Activated T-cell treated with anti-CD3 and anti-CD28 coated beads, Interleukin-2, amount 50 U/mL, for 4 hours (primary cell): ENCODE measurements at places on chromosomes 4 and X. TPM values are rescaled to one million over a fixed set of nuclear protein-coding genes. Genes with fewer than 3 reads are reported as not detected.

- DNase-seq, result no peak
Measured at GRCh38 chrX:100217547-100217946, 192.5 kb downstream of the PCDH19 start.

DNA sequence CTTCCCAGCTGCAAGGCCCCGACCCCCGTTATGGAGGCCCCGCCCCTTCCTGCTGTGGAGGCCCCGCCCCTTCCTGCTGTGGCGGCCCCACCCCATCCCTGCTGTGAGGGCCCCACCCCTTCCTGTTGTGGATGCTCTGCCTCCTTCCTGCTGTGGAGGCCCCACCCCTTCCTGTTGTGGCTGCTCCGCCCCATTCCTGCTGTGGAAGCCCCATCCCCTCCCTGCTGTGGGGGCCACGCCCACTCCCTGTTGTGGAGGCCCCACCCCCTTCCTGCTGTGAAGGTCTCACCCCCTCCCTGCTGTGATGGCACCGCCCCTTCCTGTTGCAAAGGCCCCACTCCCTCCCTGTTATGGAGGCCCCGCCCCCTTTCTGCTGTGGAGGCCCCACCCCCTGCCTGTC, 104.9 kb upstream of the PSAPL1 start:
- no peak for DNase-seq

- no peak for DNase-seq
Measured at GRCh38 chrX:72271812-72272211, 5.2 kb downstream of the RPS4X start.

DNA sequence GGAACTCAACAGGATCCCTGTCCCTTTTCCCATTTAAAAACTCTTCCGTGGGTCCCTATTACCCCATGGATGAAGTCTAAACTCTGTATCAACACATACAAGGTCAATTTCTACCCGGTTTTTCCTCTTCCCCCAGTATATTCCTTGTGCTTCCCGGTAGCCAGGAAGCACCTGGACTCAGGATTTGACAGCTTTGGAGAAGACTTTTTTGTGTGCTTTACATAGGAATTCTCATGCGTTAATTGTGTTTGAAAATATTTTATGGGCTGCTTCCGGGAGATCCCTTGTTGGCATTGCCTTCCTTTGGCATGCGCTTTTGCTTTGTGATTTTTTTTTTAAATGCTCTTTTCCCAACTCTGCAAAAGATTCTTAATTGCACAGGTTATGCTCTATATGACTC, 7.2 kb downstream of the SMS start:
- no peak for DNase-seq

DNA sequence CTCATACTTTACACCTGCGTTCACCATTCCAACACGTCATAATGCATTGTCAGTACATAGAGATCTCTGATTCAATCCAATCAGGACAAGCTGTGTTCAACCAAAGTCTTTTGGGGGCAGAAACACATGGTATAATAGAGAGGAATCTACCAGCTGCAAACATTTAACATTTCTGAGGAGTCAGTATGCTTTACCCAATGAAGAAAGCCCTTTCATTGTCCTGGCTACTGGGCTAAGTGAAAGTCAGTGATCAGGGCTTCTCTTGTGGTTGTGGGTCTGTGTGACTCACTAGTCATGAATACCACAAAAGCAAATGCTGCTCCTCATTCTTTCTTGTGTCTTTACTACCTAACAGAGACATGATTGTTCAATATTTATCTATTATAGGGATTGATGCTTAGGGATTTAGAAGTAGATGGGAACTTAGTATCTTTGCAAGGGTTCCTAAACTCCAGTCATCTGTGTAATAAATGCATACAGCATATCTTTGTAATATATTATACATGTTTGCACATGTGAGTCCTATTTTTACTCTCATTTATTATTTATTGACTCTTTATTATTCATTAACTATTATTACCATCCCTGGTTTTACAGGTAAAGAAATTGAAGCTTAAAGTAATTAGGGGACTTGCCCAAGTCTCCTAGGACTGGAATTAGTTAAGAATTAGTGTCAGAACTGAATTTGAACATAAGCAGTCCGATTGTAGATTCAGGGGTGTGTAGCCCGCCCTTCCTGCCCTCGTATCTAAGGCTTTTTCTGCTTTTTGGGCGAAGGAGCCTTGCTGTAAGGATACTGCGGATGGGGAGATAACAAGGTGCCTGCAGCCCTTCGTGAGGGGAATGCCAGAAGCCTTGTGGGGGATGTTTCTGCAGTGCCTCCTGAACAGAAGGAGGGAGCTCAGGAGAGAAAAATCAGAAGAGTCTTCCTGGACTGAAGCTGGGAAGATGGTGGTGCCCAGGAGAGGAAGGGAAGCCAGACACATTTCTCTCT, 353.1 kb upstream of the BOD1L1 start:
- no peak for DNase-seq

- DNase-seq, result no peak
Measured at GRCh38 chr4:165971933-165972332, 98.9 kb downstream of the TLL1 start.

GRCh38 chrX:148270499-148270898, 229.9 kb upstream of the AFF2 start:
- no peak for DNase-seq

- no peak for DNase-seq
Measured at GRCh38 chr4:3785292-3785565, 19.0 kb downstream of the ADRA2C start.

GRCh38 chrX:100600758-100601157, 16.0 kb downstream of the TNMD start:
- no peak for DNase-seq

DNA sequence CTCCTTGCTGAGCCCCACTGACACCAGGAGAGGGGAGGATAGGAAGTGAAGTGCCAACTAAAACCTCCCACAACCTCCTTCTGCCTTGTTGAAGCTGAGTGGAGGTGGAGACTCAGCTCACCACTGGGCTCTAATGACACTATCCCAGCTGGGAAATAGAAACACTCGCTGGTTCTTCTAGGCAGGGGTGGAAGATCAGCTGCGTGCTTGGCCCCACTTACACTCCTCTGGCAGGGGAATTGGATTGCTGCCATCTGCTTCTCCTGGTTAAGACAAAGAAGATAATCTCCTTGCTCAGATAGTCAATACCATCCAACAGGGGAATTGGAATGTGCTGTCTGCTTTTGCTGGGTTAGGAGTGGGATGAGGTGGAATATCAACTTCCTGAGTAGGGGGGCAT, 392.5 kb downstream of the ZNF674 start:
- DNase-seq, result no peak

GRCh38 chr4:185587427-185588161, 52.3 kb upstream of the PDLIM3 start:
- DNase-seq, result peak; percentile 54

GRCh38 chr4:113355550-113356371, 306.3 kb downstream of the ANK2 start:
- peak; percentile 61 for DNase-seq

DNA sequence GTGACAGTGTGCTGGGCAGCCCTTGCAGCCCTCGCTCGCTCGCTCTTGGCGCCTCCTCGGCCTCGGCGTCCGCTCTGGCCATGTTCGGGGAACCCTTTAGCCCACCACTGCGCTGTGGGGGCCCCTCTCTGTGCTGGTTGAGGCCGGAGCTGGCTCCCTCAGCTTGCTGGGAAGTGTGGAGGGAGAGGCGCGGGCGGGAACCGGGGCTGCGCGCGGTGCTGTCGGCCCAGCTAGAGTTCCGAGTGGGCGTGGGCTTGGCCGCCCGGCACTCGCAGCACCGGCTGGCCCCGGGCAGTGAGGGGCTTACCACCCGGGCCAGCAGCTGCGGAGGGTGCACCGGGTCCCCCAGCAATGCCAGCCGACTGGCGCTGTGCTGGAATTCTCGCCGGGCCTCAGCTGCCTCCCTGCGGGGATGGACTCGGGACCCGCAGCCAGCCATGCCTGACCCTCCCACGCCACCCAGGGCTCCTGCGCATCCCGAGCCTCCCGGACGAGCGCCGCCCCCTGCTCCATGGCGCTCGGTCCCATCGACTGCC, 770.1 kb upstream of the GALNTL6 start:
- DNase-seq, result no peak

DNA sequence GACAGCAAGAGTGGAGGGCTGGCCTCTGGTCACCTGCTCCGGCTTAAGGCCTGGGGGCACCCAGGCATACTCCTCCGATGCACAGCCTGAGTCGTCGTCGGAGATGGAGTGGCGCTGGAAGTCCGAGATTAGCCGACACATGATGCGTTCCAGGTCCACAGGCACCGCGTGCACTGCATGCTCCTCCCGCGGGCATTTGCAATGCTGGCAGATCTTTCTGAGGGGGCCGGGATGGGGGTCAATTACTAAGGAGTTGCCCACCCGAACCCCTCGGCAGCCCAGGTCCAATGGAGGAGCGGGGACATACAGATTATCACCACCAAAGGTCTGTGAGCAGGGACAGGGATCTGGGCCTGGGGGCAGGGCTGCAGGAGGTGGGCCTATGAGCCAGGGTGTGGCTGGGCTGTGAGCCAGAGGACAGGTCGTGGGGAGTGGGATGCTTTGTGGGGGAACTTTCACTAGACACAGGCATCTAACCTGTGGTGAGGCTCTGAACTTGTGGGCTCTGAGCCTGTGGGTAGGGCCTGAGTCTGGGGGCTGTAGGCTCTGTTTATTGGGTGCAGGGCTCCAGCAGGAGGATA, 2.4 kb downstream of the PRICKLE3 start:
- DNase-seq, result no peak

DNA sequence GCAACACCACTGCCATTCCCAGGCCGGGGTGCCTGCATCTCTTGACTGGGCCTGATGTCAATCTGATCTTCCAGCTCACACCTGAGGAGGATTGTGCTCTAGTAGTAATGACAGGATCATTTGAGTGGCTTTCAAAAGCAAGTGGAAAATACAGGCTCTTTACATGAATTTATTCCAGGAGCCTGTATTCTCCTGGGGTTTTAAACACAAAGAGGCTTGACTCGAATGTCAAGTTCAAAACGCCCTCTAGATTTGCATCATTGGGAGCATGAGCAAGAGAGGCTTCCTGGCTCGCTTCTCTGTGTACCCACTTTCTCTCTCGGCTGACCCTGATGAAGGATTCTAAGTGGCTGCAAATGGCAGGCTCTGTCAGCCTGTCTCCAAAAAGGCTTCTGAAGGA, 199.5 kb upstream of the PUDP start:
- no peak for DNase-seq

GRCh38 chr4:82562564-82562854, 721 bp upstream of the TMEM150C start:
- DNase-seq, result no peak

GRCh38 chr4:39233114-39233513, 50.8 kb downstream of the WDR19 start:
- DNase-seq, result no peak

- no peak for DNase-seq
Measured at GRCh38 chr4:2954358-2955185, 8.6 kb downstream of the NOP14 start.

GRCh38 chrX:119757979-119758730, at the start of gene SOWAHD:
SOWAHD (plus strand) TSS chrX:119758588; CDS start chrX:119758668, 80 bp downstream.
- no peak for DNase-seq

DNA sequence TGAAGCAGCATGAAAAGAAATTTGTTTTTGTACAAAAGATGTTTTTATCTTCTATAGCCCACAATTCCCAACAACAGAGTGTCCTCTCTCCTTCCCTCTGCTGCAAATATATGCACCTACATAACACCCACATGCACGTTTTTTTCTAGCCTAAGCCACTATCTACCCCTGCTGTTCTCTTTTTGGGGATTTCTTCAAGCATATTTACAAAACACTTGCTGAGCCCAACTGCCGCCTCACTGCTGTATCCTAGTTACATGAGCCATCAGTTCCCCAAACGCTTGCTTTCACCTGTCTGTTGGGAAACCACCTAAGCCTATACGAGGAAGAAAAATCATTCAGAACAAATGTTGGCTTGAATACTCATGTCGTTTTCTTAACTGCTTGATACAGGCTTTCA, 127.2 kb downstream of the CHRNA9 start:
- DNase-seq, result no peak

DNA sequence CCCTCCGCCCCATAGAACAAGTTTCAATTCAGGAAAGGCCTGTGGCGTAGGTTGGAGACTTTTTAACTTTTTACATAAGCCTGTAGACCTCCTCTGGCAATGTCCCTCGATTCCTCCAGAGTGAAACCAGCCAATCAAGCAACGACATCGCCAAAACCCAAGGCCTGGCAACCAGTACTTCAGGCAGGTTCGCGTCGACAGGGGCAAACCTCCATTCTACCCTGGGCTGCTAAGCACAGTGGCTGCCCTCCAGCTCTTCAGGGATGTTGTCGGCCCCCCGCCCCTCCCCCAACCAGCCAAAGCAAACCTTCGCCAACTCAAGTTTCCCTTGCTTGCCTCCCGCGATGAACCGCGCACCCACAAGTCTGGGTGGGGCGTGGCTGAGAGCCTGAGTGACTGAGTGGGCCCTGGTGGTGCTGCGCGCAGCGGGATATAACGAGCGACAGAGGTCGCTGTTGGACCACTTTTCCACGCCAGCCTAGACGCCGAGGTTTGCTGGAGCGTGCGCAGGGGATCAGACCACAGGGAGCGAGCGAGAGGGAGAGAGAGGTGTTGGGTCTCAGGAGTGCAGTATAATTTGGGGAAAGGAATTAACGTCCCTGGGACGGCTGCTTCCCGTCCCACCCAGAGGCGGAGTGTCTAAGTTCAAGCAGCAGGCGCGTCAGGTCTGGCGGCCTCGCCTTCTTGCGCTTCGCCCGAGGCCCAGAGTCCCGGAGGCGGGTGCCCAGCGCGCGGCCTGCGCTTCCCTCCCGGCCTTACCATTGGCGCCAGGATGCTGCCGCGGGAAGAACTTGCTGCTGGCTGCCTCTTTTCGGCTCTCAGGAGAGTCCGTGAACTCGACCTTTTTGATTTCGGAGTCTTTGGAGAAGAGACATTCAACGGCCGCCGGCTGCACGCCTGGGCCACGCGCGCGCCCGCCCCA, 9.0 kb upstream of the PITX2 start:
- no peak for DNase-seq

- DNase-seq, result no peak
Measured at GRCh38 chr4:2482693-2483092, 13.8 kb downstream of the RNF4 start.

GRCh38 chr4:142567620-142568451, 278.3 kb downstream of the INPP4B start:
- no peak for DNase-seq

GRCh38 chrX:38940547-38940946, 139.3 kb downstream of the MID1IP1 start:
- no peak for DNase-seq

Gene ADAMTS3
- total RNA-seq, result 0.18 TPM

Gene NSUN7
- not detected for total RNA-seq

Gene RHOXF1
- total RNA-seq, result not detected

Gene GPRASP3
- total RNA-seq, result 1.8 TPM

Gene PPEF2
- not detected for total RNA-seq

Gene KIT
- 0.32 TPM for total RNA-seq

Gene ZCCHC18
- 0.86 TPM for total RNA-seq

Gene NPY1R
- 0.11 TPM for total RNA-seq

Gene CTAG1B
- not detected for total RNA-seq

Gene PCDH11X
- not detected for total RNA-seq

Gene COX18
- 25.2 TPM for total RNA-seq

Gene MAPK10
- total RNA-seq, result 0.55 TPM
